ENCODE measurements at places on chromosomes 1 and 21. TPM values are rescaled to one million over a fixed set of nuclear protein-coding genes. Genes with fewer than 3 reads are reported as not detected.

The LCE6A gene
- not detected for total RNA-seq

The HMGCS2 gene
- total RNA-seq = not detected

The ANKRD34A gene
- total RNA-seq = 0.60 TPM

The LCE1C gene
- total RNA-seq = not detected

The RGL1 gene
- 35.3 TPM for total RNA-seq

The CFHR1 gene
- not detected for total RNA-seq

The OR6K2 gene
- not detected for total RNA-seq

The PTCH2 gene
- 1.9 TPM for total RNA-seq

The SRRM1 gene
- 157 TPM for total RNA-seq

The C8A gene
- not detected for total RNA-seq

The FLG gene
- total RNA-seq = not detected

The REN gene
- not detected for total RNA-seq

The HORMAD1 gene
- total RNA-seq = not detected

The PTGER3 gene
- total RNA-seq = not detected

The AGMAT gene
- total RNA-seq = 1.1 TPM

The CHI3L2 gene
- not detected for total RNA-seq

The WNT9A gene
- 4.1 TPM for total RNA-seq

The KPRP gene
- not detected for total RNA-seq

The SHE gene
- 52.7 TPM for total RNA-seq

The DIRAS3 gene
- total RNA-seq = 1.2 TPM

The CFAP74 gene
- total RNA-seq = not detected

The DOP1B gene
- 9.9 TPM for total RNA-seq

The ADGRB2 gene
- 3.1 TPM for total RNA-seq

The GPR52 gene
- 2.2 TPM for total RNA-seq

The EFNA3 gene
- total RNA-seq = 2.2 TPM

The OR2T35 gene
- total RNA-seq = not detected

The CLCA1 gene
- not detected for total RNA-seq

The TEX38 gene
- not detected for total RNA-seq

The HUNK gene
- not detected for total RNA-seq

The UBE4B gene
- total RNA-seq = 56.7 TPM

The ERO1B gene
- total RNA-seq = 5.1 TPM

The COL11A1 gene
- total RNA-seq = not detected

The PAX7 gene
- not detected for total RNA-seq

The HPCAL4 gene
- total RNA-seq = not detected

All from endothelial cell of umbilical vein (primary cell).